ENCODE measurements at places on chromosomes 13 and 19. TPM values are rescaled to one million over a fixed set of nuclear protein-coding genes. Genes with fewer than 3 reads are reported as not detected.

- DNase-seq, result no peak
Observed at GRCh38 chr13:80047406-80047805, 293.5 kb downstream of the SPRY2 start.

GRCh38 chr13:27353708-27354107, 70.7 kb upstream of the GTF3A start:
- no peak for DNase-seq

GRCh38 chr19:1315470-1316166, 29.9 kb downstream of the EFNA2 start:
- DNase-seq, result peak; percentile 50

DNA sequence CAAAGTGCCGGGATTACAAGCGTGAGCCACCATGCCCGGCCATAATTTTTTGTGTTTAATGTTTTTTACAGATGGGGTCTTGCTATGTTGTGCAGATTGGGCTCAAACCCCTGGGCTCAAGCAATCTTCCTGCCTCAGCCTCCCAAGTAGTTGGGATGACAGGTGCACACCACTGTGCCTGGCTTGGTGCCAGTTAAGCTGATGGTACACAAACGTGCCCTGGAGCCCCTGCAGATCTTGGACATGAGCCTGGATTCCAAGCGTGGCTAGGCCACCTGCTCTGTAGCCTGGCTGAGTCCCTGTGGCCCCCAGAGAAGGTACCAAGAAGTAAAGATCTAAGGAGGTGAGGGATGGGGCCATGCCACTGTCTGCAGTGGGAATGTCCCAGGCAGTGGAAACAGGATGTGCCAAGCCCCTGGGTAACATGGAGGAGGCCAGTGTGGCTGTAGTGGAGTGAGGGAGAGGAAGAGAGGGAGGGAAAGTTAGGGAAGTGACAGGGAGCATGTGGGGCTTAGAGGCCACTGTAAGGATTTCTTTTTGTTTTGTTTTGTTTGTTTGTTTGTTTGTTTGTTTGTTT, 7.0 kb downstream of the PRODH2 start:
- DNase-seq, result no peak

DNA sequence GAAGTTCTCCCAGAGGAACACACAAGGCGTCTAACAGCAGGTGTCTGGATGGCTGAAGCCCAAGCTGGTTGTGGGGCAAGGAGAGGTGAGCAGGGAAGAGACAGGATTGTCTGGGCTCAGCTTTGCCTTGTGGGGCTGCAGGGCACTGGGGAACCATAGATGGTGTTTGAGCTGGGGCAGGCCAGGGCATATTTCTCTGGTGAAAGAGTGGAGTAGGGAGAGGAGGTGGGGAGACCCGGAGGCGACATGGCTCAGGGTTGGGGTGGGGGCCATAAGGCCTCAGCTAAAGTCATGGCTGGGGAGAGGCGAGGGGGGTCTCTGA, 5.4 kb upstream of the PALM start:
- no peak for DNase-seq

GRCh38 chr19:47848425-47848822, 10.6 kb upstream of the TPRX2 start:
- no peak for DNase-seq

GRCh38 chr19:41189425-41190065, 3.5 kb upstream of the CYP2S1 start:
- no peak for DNase-seq

GRCh38 chr19:35388277-35389054, 17.6 kb downstream of the GPR42 start:
- no peak for DNase-seq

DNA sequence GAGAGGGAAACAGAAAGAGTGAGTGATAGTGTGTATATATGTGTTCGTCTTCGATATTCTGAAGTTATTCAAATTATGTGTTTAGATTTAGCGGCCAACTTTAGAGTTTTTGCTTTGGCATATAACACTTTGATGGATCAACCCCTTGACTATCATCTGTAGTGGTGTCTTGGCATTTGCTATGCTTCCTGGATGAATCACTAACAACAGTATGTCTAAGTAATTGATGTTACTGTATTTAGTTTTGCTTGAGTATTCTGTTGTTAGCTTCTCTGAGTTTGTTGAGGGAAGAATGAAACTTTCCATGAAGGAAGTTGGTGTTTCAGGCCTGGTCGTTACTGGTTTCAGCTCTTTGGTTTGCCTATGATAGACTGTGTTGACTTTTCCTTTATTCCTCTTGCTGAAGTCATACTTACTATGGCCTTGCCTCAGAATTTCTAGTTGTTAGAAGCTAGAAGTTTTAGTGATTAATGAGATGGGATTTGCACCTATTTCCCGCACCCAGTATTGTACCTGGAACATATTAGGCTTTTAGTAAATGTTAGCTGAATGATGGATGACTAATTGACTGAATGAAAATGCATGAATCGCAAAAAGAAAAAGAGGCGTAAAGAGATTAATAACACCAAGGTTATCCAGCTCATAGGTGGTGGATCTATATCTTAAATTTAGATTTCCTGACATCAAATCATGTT, 20.7 kb downstream of the NDFIP2 start:
- DNase-seq, result no peak

GRCh38 chr19:6459262-6460098, at the start of gene SLC25A23:
Gene SLC25A23 (minus strand): TSS chr19:6459792. CDS start chr19:6459628, 164 bp downstream.
- peak; percentile 84 for DNase-seq

GRCh38 chr19:19595171-19595701, 23.3 kb downstream of the PBX4 start:
- no peak for DNase-seq

GRCh38 chr13:42715909-42716308, 65.5 kb upstream of the FAM216B start:
- no peak for DNase-seq

- DNase-seq, result no peak
Observed at GRCh38 chr13:93378184-93378583, 151.6 kb downstream of the GPC6 start.

DNA sequence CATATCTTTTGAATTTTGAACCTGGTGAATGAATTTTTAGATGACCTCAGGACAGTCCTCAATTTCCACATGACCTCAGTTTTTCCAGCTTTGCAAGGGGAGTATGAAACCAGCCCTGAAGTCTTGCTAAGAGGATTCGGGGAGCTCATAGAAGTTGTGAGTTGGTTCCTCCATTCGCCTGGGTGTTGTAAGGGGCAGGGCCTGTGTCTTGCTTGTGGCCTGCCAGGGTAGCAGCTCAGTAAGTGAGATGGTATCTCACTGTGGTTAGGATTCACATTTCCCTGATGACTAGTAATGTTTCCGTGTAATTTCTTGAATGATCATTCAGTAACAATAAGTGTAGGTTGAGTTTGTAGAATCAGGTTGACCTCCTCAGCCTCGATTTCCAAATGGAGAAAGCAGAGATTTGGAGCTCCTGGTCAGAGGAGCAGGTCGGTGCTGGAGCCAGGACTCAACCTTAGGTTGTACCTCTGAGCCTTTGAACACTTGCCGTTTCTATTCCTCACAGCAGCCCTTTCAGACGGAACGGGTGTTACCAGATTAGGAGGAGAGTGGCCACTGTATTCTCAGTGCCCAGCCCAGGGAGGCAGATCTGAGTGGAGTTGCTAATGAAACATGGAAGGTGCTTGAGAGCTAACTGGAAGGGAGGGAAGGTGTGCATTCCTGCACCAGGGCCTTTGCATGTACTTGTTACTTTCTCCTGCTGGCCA, 14.6 kb downstream of the NACC1 start:
- DNase-seq, result no peak

DNA sequence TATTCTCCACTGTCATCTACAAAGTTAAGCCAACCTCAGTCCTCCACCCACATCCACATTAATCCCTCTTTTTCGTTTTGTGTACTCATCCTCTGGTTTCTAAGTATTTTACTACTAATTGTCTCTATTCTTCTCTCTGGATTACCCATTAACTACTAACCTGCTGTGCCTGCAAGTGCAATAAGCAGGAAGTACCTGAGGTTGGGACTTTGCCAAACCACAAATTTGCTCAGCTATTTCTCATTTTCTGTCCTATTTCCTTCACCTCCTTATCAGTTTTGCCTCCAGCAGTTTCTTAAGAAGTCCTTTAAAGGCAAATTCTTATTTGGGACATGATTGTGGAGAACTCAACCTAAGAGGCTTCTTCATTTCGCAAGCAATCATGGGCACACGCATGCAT, 1708.9 kb downstream of the SLITRK5 start:
- DNase-seq, result no peak

DNA sequence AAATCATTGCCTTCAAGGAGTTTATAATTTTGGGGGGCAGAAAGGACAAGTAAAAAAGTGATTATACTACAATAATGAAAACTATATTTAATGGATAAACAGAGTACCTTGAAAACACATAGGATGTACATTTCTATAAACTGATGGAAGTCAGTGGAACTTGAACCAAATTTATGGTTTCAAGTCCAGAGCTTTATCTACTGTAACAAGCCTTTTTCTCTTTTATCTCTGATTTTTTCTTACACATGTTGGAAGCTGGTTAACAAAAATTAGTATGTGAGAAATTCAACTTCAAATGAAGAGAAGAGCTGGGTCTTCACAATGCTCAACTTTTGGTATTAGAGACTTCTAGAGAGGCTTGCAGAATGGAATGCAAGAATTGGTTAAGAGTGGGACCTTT, 393.6 kb downstream of the LMO7 start:
- DNase-seq, result no peak

DNA sequence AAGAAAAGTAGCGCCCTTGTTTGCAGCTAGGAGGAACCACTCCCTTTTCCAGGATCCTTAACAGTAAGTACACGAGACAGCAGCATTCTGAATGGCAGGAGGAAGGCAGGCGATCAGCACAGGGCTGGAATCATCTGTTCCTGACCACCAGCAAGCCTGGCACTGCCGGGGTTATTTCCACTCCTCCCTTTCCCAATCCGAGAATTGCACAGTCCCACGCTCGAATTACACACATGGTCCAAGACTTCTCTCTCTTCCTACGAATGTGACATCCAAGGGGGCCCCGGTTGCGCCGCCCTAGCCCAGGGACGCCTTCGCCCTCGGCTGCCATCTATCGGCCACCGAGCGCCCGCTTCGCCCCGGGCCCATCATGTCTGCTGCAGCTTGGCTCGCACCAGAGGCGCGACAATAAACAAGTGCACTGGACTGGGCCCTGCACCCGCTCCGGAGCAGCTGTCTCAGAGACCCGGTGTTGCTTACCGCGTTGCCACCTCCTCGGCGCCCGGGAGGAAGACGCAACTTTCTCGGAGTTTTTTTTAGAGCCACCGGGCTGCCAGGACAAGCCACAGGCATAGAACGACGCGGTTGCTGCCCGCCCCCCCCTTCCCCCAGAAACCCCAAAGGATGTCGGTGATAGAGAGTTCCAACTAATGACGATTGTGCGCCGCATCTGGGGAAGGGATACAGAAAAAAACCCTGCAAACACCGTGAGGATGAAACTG, at the start of gene SLITRK5:
TSS of gene SLITRK5 (plus strand) at position 341 of the 722 bp plus-strand sequence. CDS start 4,018 bp downstream, outside the sequence.
- DNase-seq, result peak; percentile 66

- DNase-seq, result no peak
Observed at GRCh38 chr19:31185261-31185660, 164.0 kb downstream of the TSHZ3 start.

The ALG5 gene
- 62.0 TPM for total RNA-seq

The BAX gene
- 107 TPM for total RNA-seq

The TSC22D1 gene
- total RNA-seq, result 140 TPM

The CEACAM4 gene
- not detected for total RNA-seq

The ZNF440 gene
- total RNA-seq, result 12.5 TPM

The QPCTL gene
- 16.9 TPM for total RNA-seq

The ERICH6B gene
- not detected for total RNA-seq

The KLK6 gene
- total RNA-seq, result 1.5 TPM

The LGALS14 gene
- 2.4 TPM for total RNA-seq

The DLL3 gene
- total RNA-seq, result 1.7 TPM

The GSX1 gene
- not detected for total RNA-seq

The NKPD1 gene
- 2.4 TPM for total RNA-seq

The LILRB3 gene
- total RNA-seq, result not detected

The VSTM2B gene
- not detected for total RNA-seq

The PROZ gene
- total RNA-seq, result not detected

The NOTCH3 gene
- total RNA-seq, result 60.6 TPM

The STOML3 gene
- 0.16 TPM for total RNA-seq

The C1QTNF9B gene
- total RNA-seq, result not detected

The SERP2 gene
- total RNA-seq, result not detected

Data from Caco-2 (cell line).